ENCODE measurements at places on chromosomes 1 and 21.

DNA sequence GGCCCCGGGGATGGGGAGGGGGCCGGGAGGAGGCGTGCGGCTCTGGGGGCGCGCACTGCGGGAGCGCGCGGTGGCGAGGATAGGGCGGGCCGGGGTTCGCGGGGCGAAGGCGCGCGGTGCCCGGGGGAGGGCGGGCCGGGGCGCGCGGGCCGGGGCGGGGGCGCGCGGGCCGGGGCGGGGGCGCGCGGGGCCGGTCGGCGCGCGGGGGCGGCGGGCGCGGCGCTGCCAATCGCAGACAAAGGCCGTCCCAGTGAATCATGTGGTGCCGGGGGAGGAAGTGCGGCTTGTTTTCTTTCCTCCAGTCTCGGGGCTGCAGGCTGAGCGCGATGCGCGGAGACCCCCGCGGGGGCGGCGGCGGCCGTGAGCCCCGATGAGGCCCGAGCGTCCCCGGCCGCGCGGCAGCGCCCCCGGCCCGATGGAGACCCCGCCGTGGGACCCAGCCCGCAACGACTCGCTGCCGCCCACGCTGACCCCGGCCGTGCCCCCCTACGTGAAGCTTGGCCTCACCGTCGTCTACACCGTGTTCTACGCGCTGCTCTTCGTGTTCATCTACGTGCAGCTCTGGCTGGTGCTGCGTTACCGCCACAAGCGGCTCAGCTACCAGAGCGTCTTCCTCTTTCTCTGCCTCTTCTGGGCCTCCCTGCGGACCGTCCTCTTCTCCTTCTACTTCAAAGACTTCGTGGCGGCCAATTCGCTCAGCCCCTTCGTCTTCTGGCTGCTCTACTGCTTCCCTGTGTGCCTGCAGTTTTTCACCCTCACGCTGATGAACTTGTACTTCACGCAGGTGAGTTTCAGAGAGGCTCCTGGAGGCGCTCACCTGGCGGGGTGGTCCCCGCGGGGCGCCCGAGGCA is at the start of gene GPR137B:
GPR137B (plus strand) TSS at position 287 of the 851 bp plus-strand sequence; CDS start at position 371, 84 bp downstream.
- DNase-seq = peak; percentile 21

GRCh38 chr1:65434255-65434654 is 13.8 kb downstream of the LEPR start:
- DNase-seq = no peak

- no peak for DNase-seq
Measured at GRCh38 chr1:225610539-225610938, 42.4 kb downstream of the ENAH start.

- peak; percentile 23 for DNase-seq
Measured at GRCh38 chr1:22341791-22342605, 109.7 kb upstream of the ZBTB40 start.

GRCh38 chr1:224253721-224254120 is 70.7 kb downstream of the DEGS1 start:
- DNase-seq = peak; percentile 39

DNA sequence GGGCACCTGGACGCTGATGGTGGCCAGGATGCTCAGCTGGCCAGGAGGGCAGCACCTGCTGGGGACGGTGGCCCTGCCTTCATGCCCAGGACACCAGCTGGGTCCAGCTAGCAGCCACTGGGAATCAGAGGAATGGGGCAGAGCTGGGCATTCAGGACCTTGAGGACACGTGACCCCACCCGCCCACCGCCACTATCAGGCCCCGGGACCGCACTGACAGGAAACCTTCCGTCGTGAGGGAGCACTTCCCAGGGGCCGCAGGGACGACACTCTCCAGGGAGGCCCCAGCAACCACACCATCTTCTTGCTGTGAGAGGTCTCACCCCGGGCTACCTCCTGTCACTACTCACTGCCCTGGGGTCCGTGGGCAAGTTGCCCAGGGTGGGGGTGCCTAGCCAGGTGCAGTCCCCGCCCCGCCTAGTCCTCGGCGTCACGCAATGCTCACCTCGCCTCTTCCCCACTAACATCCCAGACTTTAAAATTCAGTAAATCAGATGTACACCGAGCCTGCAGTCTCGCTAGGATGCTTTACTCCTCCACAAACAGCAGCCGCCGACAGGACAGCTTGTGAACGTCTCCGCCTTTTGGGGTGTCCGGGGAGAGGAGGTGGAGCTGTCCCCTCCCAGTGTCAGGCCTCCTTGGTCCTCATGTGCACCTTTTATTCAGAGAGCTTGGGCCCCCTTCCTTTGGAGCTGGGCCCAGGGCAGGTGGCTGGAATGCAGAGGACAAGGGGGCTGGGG is 4.9 kb downstream of the VWA1 start:
- DNase-seq = no peak

DNA sequence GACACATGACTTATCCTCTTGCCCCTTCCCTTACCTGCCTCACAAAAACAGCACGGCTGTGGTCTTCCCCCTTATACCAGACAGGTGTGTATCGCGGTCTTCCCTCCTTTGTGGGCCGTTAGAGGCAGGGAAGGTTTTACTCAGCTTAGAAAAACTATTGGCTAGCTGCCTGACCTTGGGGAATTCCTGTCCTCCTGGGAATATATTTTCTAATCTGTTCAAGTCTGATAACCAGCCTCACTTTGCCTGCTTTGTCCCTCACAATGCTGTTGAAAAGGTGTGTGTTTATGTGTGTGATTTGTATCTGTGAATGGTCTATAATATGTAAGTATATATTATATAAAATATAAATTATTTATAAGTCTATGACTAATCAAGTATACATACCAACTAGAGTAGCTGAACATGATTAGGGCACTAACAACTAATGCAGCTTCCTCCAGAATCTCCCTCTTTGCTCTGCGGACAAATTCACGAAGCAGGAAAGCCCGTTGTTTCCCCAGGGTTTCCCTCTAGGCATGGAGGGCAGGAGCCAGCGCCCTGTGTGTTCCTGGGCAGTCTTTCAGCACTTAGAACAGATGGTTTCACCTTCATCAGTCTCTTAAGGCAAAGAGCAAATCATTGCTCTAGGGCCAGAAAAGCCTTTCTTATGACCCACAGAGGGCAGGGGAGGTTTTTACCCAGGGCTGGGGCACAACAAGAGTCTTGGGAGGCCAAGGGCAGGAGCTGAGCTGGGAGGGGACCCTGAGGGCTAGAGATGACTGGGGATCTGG is 25.6 kb downstream of the SLC26A9 start:
- DNase-seq = no peak

- peak; percentile 50 for DNase-seq
Measured at GRCh38 chr1:220281159-220281574, 8.9 kb upstream of the RAB3GAP2 start.

DNA sequence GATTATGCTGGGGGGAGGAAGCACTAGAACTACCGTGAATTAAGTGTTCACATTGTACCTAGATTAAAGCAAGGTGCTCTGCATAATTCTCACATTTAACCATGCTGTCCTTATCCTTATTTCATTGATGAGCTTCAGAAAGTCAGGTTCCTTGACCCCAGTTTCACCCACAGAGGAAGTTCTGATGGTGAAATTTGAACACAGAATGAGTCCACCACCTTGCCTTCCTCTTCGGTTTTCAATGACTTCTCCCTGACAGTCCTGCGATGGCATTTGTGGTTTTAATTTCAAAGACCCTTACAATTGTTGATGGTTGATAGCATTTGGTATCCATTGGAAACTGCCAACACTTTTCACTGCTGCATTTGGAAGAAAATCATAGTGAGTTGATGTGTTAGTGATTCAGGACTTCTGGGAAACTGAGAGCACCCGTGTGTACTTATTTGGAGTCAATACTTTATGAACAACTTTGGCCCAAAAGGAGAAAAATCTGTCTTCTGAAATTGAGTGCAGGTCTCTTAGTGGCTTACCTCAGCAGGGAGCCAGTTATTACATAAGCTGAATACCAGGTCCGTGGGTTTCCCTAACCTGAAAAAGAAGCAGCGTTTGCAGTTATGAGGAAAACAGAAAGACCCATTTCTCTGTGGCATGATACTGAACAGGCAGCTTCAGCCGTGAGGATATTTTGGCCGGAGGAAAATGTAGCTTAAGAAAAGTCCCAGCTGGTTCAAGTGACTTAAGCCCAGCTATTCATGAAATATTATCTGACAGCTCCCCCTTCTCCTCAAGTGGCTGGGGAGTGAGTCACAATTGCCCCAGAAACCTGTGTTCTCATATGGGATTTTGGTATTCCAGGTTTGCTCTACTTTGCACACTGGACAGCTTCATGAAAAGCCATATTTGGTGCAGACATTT is 47.5 kb downstream of the ROR1 start:
- no peak for DNase-seq

GRCh38 chr1:65792669-65793358 is at the start of gene PDE4B:
TSS of gene PDE4B (plus strand) at chr1:65792895.
- DNase-seq = no peak

- no peak for DNase-seq
Measured at GRCh38 chr1:203649551-203649998, 22.9 kb downstream of the ATP2B4 start.

- no peak for DNase-seq
Measured at GRCh38 chr1:30325085-30325935, 398.1 kb downstream of the MATN1 start.

DNA sequence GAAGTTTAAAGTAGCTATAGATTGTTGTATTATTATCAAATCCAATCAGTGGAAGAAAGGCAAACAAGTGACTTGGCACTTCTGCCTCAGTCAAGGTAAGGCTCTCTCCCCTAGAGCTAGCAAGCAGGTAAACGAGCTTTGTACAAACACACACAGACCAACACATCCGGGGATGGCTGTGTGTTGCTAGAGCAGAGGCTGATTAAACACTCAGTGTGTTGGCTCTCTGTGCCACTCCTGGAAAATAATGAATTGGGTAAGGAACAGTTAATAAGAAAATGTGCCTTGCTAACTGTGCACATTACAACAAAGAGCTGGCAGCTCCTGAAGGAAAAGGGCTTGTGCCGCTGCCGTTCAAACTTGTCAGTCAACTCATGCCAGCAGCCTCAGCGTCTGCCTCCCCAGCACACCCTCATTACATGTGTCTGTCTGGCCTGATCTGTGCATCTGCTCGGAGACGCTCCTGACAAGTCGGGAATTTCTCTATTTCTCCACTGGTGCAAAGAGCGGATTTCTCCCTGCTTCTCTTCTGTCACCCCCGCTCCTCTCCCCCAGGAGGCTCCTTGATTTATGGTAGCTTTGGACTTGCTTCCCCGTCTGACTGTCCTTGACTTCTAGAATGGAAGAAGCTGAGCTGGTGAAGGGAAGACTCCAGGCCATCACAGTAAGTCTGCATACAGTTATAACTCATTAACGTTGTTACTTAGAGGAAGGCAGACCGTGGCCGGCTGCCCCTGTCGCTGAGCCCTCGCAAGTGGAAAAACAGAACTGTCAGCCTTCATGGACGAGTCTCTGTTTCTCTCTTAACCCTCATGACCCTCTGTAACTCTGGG is at the start of gene PALMD:
PALMD (plus strand) TSS at position 415 of the 833 bp plus-strand sequence; CDS start at position 620, 205 bp downstream.
- DNase-seq = no peak

DNA sequence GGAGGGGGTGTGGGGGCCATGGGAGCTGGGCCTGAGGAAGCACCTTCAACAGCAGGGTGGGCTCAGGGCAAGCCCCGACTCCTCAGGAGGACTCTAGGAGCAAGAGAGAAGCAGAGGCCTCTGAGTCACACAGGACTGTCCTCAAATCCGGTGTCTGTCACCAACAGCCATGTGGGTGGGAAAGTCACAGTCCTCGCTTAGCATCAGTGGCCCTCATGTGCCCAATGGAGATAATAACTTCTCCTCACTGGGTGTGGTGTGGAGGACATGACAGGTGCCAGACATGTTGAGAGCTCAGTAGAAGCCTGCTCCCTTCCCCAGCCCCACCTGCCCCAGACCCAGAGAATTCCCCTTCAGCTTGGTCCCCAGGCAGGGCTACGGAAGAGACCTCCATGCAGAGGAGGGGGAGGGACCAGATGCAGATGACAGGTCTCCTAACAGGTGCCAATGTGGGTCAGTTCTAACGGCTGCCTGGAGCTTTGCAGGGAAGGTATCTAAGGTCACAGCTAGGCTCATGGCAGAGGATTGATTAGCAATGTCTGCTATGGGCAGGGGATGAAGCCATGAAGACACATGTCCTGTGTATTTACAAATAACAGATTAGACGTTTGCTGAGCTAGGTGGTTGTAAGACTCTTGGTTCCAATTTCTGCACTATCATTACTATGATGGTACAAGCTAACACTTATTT is 30.2 kb downstream of the TTC39A start:
- DNase-seq = no peak

All from HFFc6 (cell line).